ENCODE measurements at places on chromosomes 4 and X.

- DNase-seq = no peak
Measured at GRCh38 chr4:74397748-74398426, 32.9 kb downstream of the EREG start.

DNA sequence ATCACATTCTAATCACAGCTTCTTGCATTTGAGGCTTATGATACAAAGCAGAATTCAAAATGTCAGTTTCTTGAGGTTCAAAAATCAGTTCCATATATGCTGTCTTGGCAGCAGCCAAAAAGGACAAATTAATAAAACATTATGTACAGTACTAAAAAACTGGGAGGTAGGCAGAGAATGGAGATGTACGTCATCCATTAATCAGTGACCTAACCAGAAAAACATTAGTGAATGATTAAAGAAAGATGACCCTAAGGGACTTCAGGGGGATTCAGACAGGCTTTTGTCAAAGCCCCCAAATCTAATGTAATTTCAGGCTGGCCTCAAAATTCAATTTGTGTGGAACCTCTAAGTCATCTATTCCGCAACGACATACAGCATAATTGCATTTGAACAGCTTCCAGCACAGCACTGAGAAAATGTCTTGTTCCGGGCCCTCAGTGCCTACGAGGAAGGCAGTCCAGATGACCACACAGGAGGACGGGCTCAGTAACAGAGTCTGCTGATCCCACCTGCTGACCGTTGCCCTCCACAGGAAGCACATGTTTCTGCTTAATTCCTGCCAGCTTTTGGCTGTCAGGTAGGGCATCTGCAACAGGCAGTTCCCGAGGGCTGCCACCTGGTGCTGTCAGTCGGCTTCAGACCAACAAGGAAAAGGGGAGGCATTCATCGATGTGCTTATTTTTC is 83.8 kb upstream of the HHIP start:
- DNase-seq = no peak

DNA sequence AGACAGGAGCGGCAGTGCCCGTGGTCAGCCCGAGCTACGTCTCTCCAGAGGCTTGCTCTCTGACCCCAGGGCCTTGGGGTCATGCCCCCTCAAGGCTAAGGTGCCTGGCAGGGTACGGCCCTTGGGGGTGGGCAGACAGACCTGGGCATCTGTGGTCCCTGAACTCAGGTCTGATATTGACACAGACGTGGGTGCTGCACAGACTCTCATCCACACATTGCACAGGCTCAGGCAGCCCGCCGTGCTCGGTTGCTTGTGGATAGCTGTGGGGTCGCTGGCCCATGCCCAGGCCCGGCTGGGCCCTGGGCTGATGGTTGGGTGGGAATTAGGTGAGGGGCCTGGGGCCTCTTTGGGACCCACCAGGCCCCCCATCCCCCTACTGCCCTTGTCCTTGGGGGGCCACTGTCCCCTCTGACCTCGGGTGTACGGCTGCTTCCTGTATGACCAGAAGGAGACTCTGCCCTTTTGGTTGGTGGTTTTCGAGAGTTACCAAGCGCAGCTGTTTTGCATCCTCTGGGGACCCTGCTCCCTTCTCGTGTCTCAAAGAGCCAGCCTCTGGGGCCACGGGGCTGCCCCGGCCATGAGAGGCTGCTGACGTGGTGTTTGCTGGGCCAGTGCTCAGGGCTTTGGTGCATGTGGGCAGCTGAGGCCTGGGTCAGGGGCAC is 10.1 kb downstream of the FGFRL1 start:
- DNase-seq = no peak

GRCh38 chr4:175882891-175883290 is 70.8 kb upstream of the GPM6A start:
- DNase-seq = no peak

- no peak for DNase-seq
Measured at GRCh38 chrX:20274121-20274520, 7.4 kb upstream of the RPS6KA3 start.

GRCh38 chrX:13279279-13280018 is 40.4 kb downstream of the ATXN3L start:
- DNase-seq = no peak

DNA sequence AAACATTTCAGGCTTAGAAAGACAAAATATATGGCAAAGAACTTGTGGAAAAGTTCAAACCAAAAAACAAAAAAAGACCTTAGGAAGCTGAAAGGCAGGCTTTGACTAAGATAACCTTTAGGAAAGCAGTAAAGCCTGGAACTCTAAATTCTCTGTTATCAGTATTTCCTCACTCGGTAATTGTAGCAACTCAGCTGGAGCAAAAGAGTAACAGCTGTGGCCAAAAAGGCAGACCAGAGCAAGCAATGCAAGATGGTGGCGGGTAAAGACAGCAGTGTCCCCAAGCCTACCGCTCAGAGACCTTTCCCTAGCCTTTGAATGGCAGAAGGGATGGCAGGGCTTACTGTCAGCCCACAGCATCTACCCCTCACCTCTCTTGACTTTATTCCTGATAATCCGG is 63.1 kb upstream of the KLHL13 start:
- DNase-seq = no peak

GRCh38 chrX:137930533-137930932 is 364.6 kb downstream of the ZIC3 start:
- no peak for DNase-seq

GRCh38 chr4:174713181-174713580 is 115.9 kb downstream of the GLRA3 start:
- DNase-seq = no peak

DNA sequence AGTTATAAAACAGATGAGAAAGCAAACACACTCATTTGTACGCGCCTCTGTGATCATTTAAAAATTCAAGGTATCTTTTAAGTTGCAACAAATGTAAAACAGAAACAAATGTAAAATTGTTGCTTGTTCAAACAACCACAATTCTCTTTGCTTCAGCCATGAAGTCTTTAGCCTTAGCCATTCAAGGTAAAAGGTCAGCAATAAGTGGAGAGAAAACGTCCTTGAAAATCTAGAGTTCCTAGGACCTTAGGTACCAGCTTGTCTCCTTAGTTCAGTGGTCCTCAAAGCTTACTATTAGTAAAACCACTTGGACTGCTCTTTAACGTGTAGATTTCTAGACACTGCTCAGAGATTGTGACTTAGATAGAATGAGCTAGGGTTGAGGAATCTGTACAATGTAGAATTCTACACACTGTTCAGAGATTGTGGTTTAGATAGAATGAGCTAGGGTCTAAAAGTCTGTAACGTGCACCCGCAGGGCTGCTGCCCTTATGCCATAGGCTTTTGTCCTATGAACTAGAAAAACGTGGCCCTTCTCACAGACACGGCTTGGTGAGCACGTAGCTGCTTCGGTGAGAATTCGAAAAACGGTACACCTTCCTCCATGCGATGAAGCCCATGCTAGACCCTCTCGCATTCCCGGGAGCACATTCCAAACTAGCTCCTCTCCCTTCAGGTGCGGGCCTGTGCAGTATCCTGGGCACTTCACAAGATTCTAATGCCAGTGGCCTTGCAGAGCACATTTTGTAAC is 1.7 kb downstream of the PLAC8 start:
- DNase-seq = peak; percentile 28

DNA sequence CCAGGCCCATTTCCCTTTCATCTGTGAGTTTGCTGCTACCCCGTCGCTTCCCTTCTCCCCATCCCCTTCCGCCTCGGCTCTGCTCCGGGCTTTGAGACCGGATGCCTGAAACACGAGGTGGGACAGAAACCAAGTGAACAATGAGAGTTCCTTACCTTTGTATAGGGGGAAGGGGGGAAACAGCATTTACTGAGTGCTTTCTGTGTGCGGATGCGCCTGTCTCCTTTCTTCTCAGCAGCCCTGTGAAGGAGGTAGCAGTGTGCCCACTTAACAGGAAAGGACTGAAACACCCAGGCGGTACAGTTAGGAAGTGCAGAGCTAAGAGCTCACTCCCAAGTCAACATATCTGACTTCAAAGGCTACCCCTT is 43.2 kb upstream of the TMSB15B start:
- DNase-seq = peak; percentile 14

DNA sequence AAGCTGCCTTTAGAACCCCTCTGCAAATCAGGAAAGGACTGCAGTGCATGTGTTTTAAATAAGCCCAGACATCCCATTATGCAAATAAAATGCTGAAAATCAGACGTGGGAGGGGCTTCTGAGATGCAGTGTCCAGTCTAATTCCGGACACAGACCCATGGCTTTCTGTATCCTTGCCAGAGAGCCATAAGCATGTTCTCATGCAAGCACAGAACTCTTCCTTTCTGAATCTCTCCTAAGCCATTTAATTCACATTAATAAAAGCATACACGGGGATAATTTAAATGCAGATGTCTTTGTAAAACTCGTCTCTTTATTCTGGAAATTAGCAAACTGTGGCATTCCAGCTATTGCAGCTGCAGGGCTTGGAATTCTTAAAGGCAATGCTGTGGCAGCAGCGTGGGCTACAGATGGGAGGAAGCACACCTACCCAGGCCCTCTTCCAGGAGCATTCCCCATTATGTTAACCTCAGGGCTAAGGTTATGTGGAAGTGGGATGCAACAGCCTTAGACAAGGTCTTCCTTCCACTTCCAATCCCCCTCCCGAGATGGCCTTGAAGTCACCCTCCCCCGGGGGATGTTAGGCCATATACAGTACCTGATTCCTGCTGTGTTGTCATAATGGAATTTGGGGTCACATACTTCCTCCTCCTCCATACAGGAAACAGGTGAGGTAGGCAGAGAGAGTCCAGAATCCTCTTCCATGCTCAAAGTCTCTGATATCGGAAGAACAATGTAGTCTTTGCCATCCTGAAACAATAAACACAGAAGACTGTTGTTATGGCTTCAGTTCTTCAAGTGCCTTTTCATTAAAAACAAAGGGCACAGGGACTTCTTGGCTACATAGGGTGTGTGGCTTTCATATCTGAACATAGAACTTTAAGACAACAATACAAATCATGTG is 38.1 kb downstream of the KDR start:
- DNase-seq = no peak

DNA sequence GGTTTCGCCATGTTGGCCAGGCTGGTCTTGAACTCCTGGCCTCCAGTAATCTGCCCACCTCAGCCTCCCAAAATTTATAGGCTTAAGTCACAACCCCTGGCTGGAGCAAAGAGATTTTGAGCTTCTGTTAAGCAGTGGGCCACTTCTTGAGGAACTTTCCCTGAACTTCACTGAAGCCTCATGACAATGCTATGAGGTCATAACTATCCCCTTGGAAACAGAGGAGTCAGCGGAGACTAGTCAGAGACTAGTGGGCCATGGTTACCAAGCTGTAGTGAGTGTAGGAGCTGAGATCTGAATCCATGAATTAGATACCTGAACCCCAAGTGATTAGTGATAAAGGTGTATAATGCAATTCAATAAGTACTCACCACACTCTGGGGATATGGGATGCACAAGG is 145.1 kb upstream of the MSX1 start:
- no peak for DNase-seq

GRCh38 chr4:26964512-26964911 is 103.9 kb downstream of the STIM2 start:
- DNase-seq = no peak

DNA sequence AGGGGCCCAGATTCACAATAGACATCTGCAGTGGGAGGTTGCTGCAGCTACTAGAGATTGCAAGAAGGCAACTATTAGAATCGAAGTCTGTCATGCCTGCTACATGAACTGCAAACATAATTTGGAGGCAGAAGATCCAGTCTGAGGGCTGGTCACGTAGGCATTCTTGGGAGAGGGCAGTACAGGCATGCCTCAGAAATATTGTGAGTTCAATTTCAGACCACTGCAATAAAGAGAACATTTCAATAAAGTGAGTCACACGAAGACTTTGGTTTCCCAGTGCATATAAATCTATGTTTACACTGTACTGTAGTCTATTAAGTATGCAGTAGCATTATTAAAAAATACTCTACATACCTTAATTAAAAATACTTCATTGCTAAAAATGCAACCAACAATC is 585.8 kb upstream of the FAT1 start:
- DNase-seq = no peak

- DNase-seq = no peak
Measured at GRCh38 chr4:118318931-118319330, 33.9 kb downstream of the PRSS12 start.

DNA sequence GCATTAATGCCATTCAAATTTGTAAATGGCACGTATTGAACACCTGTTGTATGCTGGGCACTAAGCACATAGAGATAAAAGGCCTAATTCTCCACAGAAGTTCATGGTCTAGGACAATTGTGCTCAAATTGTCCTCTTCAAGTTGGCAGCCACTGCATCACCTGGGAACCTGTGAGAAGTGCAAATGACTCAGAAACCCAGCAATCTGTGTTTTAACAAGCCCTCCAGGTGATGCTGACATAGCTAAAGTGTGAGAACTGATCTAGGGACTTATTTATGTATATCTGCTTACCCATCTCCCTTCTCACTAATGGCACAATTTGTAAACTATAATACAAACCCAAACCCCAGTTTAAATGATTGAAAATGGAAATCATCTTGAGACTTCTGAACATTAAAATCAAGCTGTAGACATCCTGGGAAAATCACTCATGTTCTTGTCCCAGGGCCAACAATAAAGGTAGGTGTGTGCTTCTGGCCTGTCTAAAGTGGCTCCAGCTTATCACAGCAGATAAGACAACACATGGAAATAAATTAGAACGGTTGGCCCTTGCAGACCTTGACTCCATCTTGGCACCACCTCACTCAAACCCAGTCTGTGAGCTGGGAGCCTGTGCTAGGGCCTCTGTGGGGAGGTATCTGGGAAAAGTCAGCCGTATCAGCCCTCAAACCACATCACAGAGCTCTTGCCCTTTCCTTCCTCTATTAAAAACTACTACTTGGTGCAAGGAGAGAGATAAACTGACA is 46.8 kb downstream of the UCHL1 start:
- no peak for DNase-seq

DNA sequence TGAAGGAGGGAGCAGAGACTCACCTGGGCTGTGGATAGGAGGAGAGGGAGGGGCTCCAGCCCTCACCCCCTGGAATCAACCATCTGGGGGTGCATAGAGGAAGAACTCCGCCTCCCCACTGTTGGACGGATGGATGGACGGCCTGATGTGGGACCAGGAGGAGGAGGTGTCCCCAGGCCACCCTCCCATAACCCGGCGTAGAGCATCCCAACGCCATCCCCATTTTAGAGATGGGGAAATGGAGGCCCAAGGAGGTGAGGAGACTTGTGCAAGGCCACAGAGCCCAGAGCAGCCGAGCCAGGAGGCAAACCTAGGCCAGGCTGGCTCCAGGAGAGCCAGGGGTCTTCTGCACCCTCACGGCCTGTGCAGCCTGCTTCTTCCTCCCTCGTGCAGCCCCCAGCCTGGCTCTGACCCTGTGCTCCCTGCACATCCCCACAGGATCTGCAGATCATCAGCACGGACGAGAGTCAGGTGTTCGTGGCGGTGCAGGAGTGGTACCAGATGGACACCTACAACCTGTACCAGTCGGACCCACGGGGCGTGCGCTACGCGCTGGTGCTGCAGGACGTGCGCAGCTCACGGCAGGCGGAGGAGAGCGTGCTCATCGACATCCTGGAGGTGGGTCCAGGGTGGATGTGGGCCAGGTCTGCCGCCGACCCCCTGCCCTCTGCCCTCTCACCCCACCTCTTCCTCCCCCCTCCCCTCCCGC is 241.0 kb upstream of the PSAPL1 start:
- DNase-seq = no peak

DNA sequence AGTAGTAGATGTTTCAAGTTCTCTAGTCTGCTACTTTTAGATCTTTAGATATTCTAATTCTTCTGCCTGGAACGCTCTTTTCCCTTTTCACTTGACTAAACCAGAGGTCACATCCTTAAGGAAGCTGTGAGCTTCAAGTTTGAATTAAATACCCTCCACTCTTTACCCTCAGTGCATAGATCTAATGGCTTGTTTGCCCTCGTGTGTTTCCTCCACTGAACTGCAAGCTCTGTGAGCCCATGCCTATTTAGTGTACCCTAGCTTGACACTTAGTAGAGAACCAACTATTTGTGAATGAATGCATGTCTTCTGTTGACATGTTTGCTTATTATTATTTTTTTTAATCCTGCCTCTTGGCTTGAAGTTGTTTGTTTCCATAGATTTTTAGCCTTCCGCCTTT is 138.3 kb downstream of the PDE5A start:
- DNase-seq = no peak
